ENCODE measurements at places on chromosomes 5 and 9.

GRCh38 chr9:228929-229695 lies 14.4 kb downstream of the DOCK8 start:
- no peak for DNase-seq

GRCh38 chr9:92726348-92726747 lies 38.3 kb downstream of the BICD2 start:
- DNase-seq = no peak

GRCh38 chr9:35908504-35909125 lies 675 bp upstream of the SPAAR start:
- no peak for DNase-seq

DNA sequence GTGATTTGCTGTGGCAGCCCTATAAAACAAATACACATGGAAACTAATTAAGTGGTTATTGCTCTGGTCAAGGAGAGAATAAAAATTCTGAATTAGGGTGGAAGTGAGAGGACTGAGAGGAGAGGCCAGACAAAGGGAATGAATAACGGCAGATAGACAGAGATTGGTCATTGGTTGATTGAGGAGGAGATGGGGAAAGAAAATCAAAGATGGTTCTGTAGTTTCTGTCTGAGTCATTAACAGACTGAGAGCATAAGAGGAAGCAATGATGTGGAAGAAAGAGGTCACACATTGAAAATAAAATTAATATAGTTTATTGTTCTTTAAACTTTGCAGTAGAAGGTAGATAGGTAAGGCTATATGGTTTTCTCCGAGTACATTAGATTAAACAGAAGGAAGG lies 469.8 kb downstream of the ACTL7B start:
- no peak for DNase-seq

- DNase-seq = no peak
These were observed 138.4 kb downstream of the EGFLAM start for GRCh38 chr5:38396766-38397165.

GRCh38 chr5:122321921-122322320 lies 9.9 kb downstream of the SNCAIP start:
- no peak for DNase-seq

DNA sequence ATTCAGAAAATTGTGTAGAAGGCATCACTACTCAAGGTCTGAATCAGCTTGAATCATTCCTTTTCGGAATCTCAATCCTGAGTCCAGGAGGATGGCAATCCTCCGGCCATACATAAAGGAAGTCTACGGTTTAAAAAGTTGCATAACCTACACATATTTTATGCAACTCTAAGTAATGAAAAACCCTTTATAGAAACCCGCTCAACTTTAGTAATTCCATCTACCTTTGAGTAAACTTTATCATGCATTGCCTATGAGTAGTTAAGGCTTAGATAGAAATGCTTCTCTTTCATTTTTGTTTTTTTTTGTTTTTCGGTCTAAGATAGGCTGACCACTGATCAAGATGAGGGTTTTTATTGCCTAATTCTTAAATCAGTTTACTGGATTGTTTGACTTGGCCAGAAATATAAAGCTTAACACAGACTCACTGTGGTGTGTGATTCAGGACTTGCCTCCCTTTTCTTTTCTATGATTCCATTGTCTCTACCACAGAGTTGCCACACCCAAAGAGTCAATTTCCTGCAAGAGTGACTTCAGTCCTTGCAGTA lies 85.0 kb downstream of the LURAP1L start:
- peak; percentile 83 for DNase-seq

GRCh38 chr5:37495668-37496347 lies 116.7 kb downstream of the WDR70 start:
- DNase-seq = peak; percentile 13

- DNase-seq = no peak
These were observed 159.4 kb downstream of the PIK3R1 start for GRCh38 chr5:68374796-68375518.

DNA sequence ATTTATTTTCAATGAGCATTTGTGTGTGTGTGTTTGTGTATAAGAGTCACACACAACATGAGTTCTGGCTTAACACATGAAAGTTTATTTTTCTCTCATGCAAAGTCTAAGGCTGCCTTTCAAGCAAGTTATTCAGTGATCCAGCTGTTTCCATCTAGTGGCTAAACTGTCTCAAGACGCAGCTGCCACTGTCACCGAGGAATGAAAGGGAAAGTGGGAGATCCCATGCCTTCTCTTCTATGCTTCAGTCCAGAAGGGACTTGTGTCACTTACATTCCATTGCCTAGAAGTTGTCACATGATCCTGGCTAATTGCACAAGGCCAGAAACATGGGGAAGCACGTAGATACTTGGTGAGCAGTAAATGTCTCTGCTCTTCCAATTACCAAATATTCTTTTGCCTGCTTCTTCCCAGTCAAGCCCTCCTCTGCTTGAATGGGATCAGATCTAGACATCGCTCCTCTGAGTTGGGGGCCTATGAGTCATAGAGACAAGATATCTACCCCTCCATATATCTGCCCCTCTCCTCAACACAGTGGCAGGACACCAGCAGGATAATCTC lies 30.4 kb upstream of the SLIT3 start:
- no peak for DNase-seq

- no peak for DNase-seq
These were observed 42.6 kb downstream of the ANKRD55 start for GRCh38 chr5:56190497-56190896.

DNA sequence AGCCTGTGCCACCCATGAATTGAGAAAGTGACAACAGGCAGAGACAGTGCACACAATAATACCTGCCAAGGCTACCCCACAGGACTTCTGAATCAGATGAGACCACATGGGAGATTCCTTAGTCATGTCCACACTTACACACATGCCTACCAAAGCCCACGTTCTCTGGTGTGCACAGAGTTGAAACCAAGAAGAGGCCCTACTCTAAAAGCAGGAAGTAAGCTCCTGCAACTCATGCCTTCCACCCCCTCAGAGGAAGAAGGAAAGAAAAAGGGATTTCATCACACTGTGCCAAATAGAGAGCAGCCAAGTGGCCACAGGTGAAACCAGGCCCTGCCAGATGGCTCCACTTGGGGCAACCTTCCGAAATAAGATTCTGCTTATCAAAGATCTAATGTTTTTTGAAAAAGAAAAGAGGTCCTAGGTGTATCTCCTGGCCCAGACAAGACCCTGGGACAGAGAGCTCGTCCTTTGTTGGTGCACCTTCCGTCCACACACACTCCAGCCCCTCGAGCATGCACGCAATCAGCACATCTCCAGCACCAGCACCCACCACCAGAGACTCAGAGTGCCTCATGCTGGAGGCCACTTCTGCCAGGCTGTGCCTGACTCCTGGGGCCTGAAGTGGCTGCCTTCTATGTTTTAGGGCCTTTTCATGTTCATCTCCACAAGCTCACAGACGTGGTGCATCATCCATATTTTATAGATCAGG lies 114.6 kb upstream of the SPOCK1 start:
- DNase-seq = no peak

DNA sequence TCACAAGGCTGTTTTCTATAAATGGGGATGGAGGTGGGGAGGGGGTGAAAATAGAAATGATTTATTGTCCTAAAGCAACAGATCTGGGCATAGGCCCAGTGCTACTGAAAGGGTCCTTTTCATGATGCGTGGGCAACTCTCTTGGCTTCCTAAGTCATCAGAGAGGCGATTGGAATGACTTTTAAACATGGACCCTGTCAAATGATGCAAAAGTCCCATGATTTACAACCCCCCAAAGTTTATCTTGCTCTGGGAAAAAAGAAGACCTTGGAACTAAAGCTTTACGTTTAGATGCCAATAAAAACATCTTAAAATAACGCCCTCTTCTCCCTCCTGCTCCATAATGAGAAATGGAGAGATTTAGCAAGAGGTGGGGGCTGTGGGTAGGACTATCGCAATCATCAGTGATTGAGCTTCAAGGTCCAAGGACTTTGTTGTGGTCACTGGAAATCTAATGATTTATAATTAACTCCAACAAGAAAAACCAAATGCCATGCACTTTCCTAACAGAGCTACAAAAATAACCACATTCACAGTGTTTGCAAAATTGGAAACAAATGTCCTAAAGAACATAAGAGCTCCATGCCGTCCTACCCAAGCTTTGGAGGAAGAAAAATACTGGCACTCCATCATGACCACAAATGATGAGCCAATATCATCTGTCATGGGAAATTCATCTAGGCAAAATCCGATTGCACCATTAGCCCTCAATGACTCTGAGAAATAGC lies 167.5 kb upstream of the CLINT1 start:
- no peak for DNase-seq

DNA sequence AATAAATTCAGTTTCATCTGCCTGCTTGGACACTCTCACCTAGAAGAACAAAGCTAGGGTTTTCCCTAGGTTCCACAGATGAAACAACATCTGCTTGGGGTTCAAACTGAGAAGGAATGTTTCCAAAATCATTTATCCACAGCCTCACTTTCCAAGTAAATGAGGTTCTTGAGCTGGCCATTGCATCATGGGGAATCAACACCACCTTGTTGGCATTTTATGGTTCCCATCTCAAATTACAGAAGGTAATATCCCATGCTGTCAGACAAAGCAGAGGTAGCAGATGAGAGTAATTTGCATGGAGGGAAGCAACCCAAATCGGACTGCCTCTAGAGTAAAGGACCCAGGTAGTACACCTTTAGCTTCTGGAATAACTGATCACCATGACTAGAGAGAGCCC lies 10.5 kb upstream of the NR4A3 start:
- no peak for DNase-seq

DNA sequence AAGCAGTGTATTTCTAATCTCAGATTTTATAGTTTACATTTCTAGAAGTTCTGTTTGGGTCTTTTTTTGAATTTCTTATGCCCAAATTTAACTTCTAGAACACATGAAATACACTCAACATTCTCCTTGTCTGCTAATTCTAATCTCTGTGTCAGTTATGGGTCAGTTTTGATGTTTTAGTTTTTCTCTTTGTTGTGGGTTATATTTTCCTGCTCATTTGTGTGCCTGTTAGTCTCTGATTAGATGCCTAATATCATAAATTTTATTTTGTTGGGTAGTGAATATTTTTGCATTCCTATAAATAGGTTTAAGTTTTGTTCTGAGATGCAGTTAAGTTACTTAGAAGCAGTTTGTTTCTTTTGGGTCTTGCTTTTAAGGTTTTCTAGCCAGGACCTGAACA lies 12.4 kb downstream of the LCP2 start:
- DNase-seq = no peak

- DNase-seq = no peak
These were observed 7.4 kb downstream of the CEMIP2 start for GRCh38 chr9:71760901-71761300.

GRCh38 chr9:3735251-3735650 lies 209.4 kb upstream of the RFX3 start:
- no peak for DNase-seq

DNA sequence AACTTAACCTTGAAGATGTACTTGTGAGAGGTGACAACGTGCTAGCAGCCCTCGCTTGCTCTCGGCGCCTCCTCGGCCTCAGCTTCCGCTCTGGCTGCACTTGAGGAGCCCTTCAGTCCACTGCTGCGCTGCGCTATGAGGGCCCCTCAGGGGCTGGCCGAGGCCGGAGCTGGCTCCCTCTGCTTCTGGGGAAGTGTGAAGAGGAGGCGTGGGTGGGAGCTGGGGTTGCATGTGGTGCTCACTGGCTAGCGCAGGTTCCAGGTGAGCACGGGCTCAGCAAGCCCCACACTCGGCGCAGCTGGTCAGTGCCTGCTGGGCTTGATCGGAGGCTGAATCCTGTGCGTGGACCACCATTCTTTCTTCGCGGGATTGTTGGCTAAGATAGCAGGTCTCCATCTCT lies 166.1 kb downstream of the MRPS30 start:
- DNase-seq = no peak

GRCh38 chr9:33415501-33416038 lies 13.2 kb upstream of the AQP7 start:
- peak; percentile 98 for DNase-seq

DNA sequence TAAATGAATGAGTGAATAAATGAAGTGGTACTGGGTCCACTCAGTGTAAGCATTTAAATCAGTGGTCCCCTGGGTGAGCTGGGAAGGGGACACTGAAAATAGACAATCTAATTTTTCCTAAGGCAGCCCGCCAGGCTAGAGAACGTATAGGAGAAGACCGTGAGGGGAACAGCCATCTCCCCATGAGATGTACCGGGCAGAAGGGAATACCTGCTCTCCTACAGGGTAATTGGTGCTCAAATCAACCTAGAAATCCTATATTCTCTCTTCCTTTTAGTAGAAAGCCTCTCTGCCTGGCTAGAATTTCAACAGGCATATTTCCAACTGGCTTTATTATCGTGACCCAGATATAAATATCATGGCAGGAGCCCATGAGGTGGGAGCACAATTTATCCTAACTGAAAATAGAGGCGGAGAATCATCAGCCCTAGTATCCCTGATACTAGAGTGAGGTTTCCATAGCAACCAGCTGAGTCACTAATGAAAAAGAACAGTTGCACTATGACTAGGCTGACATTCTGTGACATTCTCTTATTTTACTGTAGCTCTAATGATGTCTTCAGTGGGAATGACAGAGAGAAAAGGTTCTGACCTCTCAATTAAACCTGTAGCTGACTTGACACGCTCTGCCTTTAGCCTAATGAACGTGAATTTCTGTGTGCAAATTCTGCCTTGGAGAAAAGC lies 96.5 kb upstream of the CAST start:
- DNase-seq = peak; percentile 21

GRCh38 chr9:116661037-116661954 lies 25.8 kb upstream of the TRIM32 start:
- DNase-seq = peak; percentile 74

- DNase-seq = no peak
These were observed 60.3 kb downstream of the ZNF354C start for GRCh38 chr5:179120421-179120861.

GRCh38 chr9:22649384-22649783 lies 202.8 kb downstream of the DMRTA1 start:
- DNase-seq = no peak

- DNase-seq = peak; percentile 40
These were observed 48.1 kb downstream of the POC5 start for GRCh38 chr5:75668977-75669689.

GRCh38 chr9:128634651-128635262 lies 21.9 kb downstream of the DYNC2I2 start:
- DNase-seq = no peak

DNA sequence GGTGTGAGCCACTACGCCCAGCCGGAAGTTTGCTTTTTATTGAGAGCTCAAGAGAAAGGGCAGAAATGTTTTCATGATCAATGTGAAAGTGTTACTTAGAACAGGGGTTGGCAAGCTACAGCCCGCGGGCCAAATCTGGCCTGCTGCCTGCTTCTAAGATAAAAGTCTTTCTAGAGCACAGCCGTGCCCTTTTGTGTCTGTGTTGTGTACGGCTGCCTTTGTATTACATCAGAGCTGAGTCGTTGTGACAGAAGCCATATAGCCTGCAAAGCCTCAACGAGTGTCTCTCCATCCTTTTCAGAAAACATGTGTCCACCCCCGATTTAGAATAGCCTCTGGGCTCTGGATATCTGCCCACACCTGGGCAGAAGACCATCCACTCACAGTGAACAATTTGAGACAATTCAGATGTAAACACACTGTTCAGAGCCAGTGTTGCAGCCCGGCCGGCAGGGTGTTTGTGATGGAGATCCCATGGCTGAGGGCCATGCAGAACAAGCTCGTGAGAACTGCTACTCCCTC lies 28.8 kb downstream of the AK8 start:
- no peak for DNase-seq

- DNase-seq = no peak
These were observed 11.5 kb upstream of the CPLX2 start for GRCh38 chr5:175859916-175860315.

- DNase-seq = peak; percentile 43
These were observed 72.7 kb downstream of the EPB41L4B start for GRCh38 chr9:109248133-109248581.
